ENCODE measurements at places on chromosomes 6 and 20. TPM values are rescaled to one million over a fixed set of nuclear protein-coding genes. Genes with fewer than 3 reads are reported as not detected.

DNA sequence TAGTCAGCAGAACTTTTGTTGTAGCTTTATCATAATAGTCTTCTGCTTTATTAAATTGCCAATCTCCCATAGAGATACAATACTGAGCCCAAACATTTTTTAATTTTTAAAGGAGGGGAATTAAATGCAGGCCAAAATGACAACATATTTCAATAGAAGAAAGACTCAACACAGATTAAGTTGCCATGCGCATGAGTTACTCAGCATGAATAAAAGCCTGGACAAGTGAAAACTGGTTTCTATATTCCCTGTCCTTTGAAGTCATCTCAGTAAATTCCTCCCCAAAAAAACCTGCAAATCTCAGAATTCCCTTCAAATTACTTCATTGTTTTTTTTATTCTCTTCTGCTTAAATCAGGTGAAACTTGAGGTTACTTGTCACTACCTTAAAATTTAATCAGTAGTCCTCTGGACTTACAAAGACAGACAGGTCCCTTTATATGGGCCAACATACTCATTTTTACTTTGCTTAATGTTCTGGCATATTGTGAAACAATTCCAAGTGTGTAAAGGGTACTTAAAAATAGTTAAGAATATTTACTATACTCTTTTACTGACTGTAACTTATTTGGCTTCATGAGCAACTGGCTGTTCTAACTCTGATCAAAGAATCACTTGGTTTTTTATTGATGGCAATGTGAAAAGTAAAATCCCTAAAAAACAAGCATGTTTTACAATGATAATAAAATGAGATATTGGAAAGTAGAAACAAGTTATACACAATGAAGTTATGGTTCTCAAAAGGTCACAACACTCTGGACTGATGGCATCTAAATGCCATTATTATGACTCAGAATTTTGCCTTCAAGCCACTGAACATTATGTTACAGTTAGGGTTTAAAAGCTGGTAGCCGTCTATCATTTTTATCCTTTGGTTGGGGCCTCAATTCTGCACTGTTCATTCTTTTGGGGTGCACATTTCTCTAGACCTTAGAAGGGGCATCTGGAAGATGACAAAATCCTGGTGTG, 49.9 kb upstream of the COL21A1 start:
- no peak for DNase-seq

- DNase-seq, result no peak
These were observed 626.4 kb upstream of the MMS22L start for GRCh38 chr6:97909380-97909779.

GRCh38 chr6:15915508-15916178, 213.2 kb upstream of the MYLIP start:
- DNase-seq, result no peak

GRCh38 chr6:158784505-158784904, 34.7 kb downstream of the EZR start:
- DNase-seq, result no peak

CRISP2 gene
- total RNA-seq, result not detected

PSORS1C1 gene
- total RNA-seq, result 3.0 TPM

FUT9 gene
- total RNA-seq, result not detected

CDH22 gene
- total RNA-seq, result not detected

CLPSL2 gene
- not detected for total RNA-seq

OR2H2 gene
- total RNA-seq, result not detected

GRCh38 chr6:111114087-111114443, 26.8 kb downstream of the SLC16A10 start:
- no peak for DNase-seq

DNA sequence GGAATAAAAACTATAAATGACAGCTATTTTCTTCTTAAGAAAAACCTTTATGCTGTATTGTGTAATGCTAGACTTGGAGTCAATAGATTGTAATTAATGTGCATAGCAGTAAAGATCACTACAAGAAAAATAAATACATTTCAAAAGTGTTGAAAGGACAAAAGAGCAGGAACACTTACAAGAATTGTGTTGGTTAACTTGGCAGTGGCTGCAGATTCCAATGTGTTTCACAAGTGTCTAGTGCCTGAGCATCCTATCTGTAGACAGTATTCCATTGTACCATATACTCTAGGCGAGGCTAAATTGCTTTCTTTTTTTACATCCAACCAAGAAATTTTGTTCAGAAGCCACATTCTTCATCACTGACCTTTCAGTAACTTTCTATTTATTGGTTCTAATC, 924.1 kb downstream of the EPHA7 start:
- no peak for DNase-seq

DNA sequence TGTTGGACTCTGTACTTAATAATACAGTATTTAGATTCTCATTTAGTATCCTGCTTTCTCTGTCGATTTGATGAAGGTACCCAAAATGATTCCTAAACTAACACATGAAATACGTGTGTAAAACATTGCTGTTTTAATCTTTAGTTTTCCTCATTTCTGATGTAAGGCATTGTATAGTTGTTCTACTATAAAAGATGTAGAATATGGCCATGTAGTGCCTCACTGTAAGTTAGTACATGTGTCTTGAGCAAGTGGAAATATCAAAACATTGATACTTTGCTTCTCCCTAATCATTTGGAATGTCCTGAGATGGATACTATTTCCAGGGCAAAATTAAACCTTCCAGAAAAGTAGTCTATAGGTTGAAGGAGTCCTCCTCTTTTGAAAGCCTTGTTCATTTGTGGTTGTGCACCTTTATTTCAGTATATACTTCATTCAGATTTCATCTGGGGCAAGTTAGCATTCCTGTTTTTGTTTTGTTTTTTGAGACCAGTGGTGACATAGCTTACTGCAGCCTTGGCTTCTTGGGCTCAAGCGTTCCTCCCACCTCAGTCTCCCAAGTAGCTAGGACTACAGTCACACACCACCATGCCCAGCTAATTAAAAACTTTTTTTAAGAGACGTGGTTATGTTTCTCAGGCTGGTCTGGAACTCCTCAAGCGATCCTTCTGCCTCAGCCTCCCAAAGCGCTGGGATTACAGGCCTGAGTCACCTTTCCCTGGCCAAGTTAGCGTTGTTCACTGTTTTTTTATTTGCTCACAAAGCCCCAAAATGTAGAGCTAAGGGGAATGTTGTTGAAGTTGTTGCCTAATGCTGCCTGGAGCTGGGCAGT, 11.6 kb downstream of the SRSF3 start:
- no peak for DNase-seq

GRCh38 chr6:37774028-37774680, 45.4 kb upstream of the ZFAND3 start:
- DNase-seq, result no peak

ERVFRD-1 gene
- 0.12 TPM for total RNA-seq

- no peak for DNase-seq
These were observed 11.2 kb downstream of the KIZ start for GRCh38 chr20:21137078-21137477.

THBD gene
- 79.8 TPM for total RNA-seq

DNA sequence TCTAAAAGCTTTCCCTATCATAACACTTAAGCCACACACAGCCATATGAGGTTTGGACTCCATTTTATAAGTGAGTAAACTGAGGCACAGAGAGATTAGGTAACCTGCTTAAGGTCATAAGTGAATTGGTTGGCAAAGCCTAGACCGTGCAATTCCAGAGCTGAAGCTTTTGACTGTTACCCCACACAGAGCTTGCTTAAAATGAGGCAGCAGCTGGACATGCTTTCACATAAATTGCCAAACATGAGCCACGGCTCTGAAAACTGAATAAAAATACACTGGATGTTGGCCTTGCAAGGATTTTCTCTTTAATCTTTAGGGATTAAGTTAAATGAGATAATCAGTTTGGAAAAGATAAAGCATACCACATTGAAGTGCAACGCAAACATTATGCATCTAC, 2.5 kb downstream of the RIPOR2 start:
- no peak for DNase-seq

DNA sequence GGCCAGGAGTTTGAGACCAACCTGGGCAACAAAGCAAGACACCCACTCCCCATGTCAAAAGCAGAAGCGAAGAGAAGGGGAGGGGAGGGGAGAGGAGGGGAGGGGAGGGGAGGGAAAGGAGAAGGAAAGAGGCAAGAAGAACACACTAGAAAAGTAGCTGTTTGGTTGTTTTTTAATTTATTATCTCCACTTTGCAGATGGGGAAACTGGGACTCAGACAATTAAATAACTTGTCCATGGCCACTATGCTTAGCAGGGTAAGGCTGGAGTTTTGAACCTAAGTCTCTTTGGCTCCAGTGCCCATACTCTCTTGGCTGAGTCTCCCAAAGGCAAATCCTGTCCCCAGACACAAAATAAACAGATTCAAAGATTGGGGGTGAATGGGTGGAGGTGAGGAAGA, 12.4 kb upstream of the GHRH start:
- DNase-seq, result no peak

GRCh38 chr6:101799531-101799930, 406.0 kb downstream of the GRIK2 start:
- no peak for DNase-seq

GRCh38 chr6:168336967-168337366, 17.4 kb upstream of the DACT2 start:
- no peak for DNase-seq

DNA sequence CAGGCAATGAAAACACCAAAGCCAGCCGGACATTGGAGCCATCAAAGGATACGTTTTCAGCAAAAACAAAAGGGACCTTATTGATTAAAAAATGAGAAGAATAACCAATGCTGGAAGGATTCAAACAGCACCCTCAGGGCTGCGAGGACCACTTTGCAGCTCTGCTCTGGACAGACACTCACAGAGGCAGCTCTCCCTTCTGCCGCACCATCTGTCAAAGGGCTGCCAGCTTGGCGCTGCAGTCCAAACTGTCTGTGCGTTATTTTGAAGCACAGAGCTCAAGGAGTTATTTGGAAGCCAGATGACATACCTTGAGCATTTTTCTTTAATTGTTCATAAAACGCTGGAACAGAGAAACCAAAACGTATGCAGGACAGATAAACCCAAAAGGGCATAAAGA, 85.2 kb downstream of the KIF16B start:
- no peak for DNase-seq

GRCh38 chr6:159169193-159169555, at the start of gene FNDC1:
Gene FNDC1 (plus strand): TSS chr6:159169400. CDS start chr6:159169597, 197 bp downstream.
- peak; percentile 64 for DNase-seq

DNA sequence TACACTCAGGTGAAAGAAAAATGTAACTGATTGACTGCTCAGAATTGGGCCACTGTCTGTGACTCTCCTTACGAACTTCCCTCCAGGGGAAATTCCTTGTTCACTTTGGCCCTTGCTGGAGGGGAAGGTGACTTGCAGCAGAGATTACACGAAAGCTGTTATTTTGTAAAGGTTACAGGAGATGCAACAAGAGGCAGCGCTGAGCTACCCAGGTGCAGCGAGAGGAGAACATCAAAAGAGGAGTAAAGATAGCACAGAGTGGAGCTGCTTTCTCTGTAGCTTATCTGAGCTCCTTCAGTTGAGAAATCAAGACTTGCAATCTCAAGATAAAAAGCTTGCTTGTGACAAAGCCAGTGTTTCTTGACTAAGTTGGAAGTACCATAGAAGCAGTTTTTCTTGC, 144.6 kb downstream of the ARHGAP18 start:
- no peak for DNase-seq

- DNase-seq, result no peak
These were observed 109.6 kb downstream of the ASXL1 start for GRCh38 chr20:32467506-32468312.

- no peak for DNase-seq
These were observed 44.9 kb downstream of the KCTD20 start for GRCh38 chr6:36487698-36488097.

KCNQ2 gene
- total RNA-seq, result not detected

ABHD16B gene
- not detected for total RNA-seq
